Activated T-helper 1 cell treated with anti-CD3 and anti-CD28 coated beads, Interleukin-12 subunit alpha, Interleukin-12 subunit beta, Interleukin-2, Interleukin-4 antibody, amounts not matched to agents 30 ng/mL and 10 ng/mL and 1 ng/mL, durations not matched to agents 14 hours and 24 hours and 36 hours (primary cell): ENCODE measurements at places on chromosomes 11 and 22.

- DNase-seq, result no peak
These were observed 144.9 kb downstream of the MAML2 start for GRCh38 chr11:96197801-96198701.

DNA sequence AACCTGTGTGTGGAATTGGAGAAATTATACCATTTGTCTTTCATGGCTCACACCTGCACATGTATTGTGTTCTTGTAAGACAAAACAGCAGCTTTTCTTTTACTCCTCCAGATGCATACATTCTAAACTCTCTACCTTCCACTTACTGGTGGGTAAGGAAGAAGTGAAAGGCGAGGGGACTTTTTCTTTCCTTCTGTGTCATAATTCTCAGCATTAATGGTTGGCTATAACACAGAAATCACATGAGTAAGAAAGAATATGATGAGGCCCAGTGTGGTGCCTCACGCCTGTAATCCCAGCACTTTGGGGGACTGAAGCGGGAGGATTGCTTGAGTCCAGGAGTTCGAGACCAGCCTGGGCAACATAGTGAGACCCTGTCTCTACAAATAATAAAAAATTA lies 57.8 kb upstream of the SHANK2 start:
- DNase-seq, result no peak

DNA sequence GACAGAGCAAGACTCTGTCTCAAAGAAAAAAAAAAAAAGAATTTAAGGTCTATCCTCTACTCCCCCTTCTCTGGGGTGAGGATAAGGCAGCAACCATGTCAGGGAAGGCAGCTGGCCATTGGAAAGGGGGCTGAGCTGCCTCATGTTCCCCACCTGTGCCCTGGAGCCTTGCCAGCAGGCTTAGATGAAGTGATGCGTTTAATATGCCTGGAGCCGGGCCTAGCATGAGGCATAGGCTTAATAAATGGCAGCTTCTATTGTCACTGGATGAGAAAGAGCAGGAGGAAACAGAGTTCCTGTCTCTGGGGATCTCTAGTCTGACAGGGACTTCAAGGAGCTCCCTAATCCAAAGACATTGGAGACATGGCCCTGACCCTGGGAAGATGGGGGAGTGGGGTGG lies 3.2 kb upstream of the KCNE3 start:
- no peak for DNase-seq

GRCh38 chr22:26267856-26268255 lies 98.6 kb downstream of the SEZ6L start:
- no peak for DNase-seq

DNA sequence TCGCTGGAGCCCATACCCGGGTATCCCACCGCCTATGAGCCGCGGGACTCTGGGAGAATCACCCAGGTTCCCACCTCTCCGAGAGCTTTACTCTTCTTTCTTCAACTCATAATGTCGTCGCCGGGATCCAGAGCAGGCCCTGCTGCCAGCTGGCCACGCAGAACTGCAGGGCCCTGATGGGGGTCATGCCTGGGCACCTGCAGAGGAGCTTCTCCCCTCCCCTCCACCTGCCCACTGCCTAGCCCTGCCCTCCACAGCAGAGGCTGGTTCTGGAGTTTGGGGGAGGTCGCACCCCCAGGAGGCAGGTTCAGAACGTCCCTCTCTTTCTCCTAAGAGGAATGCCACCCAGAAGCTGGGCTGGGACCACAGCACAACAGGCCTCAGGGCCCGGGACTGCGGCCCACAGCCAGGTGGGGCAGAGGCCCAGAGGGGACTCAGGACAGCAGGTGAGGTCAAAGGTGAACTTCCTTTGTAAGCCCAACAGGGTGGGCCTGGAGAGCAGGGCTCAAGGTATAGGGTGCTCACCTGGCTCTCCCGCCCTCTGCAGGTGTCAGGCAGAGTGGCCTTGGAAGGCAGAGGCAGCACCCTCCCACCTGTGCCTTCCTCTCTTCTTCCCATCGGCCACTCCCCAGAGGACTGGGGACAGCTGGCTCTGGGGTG lies 1.9 kb downstream of the SLC25A45 start:
- DNase-seq, result no peak

- DNase-seq, result no peak
These were observed 56.5 kb downstream of the ST3GAL4 start for GRCh38 chr11:126411971-126412381.

GRCh38 chr11:1854949-1855885 lies 2.3 kb downstream of the LSP1 start:
- peak; percentile 36 for DNase-seq

GRCh38 chr11:5992604-5993251 lies 5.9 kb upstream of the OR52L1 start:
- no peak for DNase-seq

- DNase-seq, result no peak
These were observed 10.8 kb downstream of the LIF start for GRCh38 chr22:30235687-30236170.

DNA sequence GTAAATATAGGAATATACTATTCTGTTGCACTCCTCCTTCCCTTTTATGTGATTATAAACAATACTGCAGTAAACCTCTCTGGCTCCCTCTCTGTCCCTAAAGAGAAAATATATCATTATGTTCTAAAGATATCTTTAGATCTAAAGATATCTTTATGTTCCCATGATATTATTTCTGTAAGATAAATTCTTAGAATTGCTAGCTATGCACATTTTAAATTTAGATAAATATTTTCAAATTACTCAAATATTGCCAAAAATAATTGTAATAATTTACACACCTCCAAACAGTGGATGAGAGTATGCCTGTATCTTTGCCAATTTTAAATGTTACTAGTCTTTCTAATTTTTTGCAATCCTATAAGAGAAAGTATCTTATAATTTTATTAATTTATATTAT lies 10.3 kb upstream of the DEUP1 start:
- no peak for DNase-seq

DNA sequence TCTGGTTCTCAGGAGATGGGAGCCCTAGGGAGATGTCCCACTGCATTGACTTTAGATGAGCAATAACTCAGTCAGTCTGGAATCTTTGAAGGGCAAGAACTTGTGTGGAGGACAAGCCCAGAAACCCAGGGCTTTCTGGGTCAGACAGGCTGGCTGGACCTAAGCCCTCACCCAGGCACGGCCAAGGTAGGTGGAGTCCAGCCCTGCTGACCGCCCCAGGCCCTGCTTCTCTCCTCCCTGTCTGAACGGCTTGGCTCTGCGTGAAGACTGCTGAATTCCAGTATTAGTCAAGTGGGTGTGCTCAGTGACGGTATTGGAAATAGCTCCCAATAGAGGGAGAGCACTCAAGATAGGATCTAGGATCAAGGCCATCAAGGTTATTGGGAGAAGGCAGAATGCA lies 6.1 kb downstream of the CXCR5 start:
- DNase-seq, result no peak

DNA sequence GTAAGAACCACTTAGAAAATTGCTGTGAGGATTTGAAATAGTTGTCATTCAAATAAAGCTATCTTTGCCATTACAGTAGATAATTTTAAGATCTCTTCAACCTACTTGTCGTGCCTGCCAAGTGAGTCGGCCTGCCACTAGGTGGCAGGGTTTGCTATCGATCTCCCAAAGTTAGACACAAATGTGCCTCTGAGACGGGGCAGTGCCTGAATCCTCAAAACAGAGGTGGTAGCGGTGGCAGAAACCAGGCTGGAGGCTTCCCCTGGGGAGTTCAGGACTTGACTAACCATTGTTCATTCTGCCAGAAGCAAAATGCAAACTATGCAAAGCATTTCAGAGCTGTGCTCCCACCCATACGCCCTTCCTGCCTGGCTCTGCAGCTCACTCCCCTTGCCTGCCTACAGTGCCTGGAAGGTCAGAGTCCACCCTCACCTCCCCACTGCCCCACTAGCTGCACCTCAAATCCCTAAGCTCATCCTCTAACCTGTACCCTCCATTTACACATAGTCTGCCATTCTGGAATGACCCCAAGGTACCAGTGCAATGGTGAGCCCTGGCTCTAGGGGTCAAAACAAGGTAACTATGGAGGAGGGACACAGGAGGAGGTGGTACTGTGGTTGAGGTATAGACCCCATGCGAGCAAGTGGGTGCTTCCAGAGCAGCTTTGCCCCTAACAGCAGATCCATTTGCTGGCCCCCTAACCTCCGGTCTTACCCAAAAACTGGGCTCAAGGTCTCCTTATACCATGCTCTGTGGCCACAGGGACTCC lies 82.1 kb downstream of the C11orf58 start:
- DNase-seq, result peak; percentile 16

- no peak for DNase-seq
These were observed 143.6 kb downstream of the ADAMTS15 start for GRCh38 chr11:130592056-130592455.

DNA sequence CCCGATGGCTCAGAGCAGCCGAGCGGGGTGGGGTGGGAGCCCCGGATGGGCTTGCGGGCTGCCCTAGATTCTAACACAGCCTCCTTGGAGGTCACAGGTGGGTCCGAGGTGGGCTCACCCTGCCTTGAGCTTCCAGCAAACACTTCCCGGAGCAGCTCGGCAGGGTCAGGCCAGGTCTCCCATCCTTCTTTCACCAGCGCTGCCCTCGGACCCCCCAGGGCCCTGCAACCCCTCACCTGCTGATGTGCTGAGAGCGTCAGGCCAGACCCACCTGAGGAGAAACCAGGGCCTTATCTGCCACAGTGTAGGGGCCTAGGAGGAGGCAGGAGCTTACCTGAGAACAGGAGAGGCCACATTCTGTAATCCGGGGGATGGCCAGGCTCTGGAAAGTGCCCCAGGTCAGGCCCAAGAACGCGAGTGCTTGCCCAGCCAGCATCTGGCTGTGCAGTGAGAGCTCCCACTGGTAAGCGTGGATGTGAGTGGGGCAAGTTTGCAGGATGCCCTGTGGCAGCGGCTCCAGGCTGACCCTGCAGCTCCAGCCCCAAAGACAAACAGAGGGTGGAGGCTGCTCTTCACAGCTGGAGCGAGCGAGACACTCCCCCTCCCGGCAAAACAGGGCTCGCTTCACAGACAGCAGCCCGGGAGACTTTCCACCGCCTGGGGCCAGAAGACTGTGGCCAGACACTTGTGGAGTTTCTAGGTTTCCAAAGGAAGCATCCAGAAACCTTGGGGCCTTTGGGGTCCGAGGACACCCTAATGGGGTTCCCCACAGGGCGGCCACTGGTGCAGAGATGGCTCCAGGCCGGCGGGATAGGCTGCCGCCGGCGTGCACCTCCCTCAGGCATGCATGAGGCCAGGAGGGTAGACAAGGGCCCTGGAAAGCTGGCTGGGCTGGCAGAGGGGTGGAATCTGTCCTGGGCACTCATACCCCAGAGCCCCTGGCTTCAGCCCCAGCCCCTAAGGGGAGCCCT lies at the start of gene IL17REL:
TSS of gene IL17REL (minus strand) at position 555 of the 971 bp plus-strand sequence. CDS start at position 436, 119 bp downstream.
- DNase-seq, result no peak

DNA sequence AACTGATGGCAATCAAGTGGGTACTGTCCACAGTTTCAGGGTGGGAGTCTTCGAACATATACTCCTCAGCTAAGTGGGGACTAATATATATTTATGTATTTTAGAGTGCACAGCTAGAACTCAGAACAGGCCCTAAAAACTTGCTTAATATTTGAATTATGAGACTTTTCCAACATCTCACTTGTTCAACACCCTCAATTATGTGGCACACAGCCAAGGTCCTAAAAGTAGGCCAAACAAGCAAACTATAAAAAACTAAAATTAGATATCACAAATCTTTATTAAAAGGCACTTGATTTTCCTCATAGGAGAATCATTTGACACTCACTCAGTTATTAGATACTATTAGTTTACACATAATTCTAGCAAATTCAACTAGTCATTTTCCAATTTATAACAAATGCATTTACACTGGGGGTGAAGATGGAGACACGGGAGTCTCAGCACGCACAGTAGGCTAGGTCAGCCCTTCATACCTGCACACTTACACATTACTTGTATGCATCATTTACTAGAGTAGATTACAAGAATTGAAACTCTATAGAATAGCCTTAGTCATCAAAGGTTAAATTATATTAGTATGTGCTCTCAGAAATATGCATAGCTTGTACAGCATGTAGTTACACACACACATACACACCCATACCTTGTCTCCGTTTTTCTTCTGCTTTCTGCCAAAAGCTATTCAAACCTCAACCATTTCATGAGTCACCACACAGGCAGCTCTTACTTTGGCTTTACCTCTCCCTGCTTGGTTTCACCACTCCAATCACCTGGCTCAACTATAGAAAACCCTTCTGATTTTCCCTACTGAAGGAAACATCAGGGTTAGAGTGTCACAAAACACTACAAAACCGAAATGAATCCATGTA lies 171.5 kb downstream of the SBF2 start:
- no peak for DNase-seq

DNA sequence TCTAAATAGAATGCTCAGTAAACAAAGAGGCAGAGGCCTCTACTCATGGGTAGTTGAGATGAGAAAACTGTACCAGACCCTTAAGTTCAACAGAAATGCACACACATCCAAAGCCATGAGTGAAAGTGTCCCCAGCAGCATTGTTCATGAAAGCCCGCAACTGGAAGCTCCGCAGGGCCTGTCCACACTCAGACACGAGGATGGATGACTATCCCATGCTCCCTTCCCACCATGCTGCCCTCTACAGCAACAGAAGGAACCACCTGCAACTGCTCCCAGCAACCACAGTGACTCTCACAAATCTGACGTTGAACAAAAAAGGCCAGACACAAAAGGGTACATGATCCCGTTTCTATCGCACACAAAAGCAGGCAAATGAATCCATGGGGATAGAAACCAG lies 76.9 kb upstream of the ANO1 start:
- no peak for DNase-seq

DNA sequence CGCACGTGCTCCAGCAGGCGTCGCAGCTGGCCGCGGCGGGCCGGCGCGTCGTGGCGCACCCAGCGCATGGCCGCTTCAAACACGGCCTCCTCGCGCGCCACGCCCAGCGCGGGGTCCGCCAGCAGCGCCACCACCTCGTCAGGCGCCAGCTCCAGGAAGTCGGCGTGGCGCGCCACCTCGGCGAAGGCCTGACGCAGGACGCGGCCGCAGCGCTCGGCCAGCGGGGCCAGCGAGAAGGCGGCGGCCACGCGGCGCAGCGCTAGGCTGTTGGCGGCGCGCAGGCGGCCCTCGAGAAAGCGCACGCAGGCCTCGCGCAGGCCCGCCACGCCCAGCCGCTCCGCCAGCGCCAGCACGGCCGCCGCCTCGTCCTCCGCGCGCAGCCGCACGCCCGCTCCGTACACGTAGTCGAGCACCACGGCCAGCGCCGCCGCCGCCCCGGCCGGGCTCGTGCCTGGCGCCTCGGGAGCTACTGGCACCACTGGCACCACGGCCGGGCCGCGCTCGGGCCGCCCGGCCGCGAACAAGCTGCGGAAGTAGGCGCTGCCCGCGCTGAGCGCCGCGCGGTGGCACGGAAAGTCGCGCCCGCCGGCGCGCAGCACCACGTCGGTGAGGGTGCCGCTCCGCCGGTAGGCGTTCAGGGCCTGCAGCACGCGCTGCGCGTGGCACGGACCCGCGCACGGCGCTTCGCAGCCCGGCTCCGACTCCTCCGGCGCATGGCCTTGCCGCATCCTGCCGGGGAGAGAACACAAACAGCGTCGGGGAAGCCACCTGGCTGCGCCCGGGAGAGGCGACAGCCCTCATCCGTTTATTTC lies 2.9 kb downstream of the KLHL35 start:
- peak; percentile 65 for DNase-seq

- no peak for DNase-seq
These were observed 5.8 kb upstream of the BCL9L start for GRCh38 chr11:118931571-118931970.

GRCh38 chr11:45170484-45170883 lies 24.0 kb downstream of the PRDM11 start:
- no peak for DNase-seq

GRCh38 chr11:15655552-15655951 lies 540.8 kb downstream of the INSC start:
- DNase-seq, result no peak

- DNase-seq, result no peak
These were observed 11.9 kb upstream of the OAF start for GRCh38 chr11:120198787-120199469.
